GM12891 (cell line): ENCODE measurements at places on chromosomes 2 and 18.

DNA sequence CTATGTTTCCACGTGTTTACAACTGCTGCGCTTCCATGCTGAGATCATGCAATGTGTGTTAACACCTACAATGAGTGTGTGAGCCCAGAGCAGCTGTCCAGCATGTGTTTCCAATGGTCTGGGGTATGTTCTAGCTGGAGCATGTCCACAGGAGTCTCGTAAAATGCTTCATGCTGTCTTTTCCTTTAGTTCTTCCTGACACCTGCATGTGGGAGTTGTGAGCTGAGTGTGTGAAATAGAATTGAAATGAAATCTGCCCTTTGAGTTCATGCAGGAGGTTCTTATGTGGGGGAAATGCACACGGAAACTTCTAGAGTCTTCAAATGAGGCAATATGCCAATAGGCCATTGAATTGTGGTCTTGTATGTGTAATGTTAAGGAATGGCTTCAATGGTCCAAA lies 205.1 kb downstream of the RND3 start:
- DNase-seq, result no peak

DNA sequence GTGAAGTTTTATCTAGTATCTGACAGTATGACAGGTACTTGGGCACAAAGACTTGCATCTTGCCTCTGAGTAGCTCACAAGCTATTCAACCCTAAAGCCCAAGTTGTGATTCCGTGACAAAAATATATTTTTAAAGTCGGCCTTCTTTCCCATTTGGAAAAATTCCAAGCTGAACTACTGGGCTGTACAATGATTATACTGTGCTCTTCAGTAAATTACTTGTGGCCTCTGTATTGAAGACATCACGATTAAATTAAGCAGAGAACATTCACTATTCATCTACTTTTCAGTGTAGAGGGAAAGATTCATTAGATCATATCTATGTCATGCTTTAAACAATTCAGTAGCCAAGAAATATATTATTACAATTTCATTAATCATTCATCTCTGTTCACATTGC lies 282.2 kb downstream of the CDH2 start:
- no peak for DNase-seq

DNA sequence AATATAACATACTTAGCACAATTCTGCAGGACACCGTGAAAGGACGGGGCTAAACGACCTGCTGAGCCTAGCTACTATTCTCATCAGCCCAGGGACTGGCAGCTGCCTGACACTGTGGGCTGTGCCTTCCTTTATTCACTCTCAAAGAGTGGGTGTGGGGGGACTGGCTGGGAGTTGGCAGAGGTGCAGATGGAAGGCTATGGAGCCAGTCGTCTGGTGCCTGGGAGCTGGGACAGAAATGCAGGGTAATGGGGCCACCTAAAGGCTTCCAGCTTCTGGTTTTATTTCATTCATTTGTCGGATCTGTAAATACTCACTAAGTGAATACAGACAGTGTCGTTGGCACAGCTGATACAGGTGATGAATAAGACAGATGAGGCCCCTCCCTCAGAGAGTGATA lies 56.0 kb upstream of the NFU1 start:
- no peak for DNase-seq

GRCh38 chr18:76855594-76855993 lies 33.2 kb downstream of the ZNF236 start:
- no peak for DNase-seq

GRCh38 chr2:212288308-212288707 lies 250.3 kb downstream of the ERBB4 start:
- no peak for DNase-seq

DNA sequence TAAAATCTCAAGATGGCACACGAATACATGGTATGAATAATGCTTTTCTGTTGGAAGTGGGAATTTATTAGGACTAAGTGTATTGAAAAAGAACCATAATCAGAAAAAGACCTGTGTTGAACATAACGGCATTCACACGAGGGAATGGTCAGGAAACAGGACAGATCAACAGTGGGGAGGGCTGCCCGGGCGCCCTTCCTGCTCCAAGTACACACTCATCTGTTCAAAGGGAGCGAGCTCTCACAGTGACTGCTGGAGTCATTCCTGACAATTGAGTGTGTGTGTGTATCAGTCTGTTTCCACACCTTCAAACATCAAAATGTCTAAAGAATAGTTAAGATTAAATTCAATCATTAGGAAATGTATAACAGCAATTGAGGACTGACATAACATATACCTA lies 167.2 kb downstream of the HDAC4 start:
- DNase-seq, result no peak

DNA sequence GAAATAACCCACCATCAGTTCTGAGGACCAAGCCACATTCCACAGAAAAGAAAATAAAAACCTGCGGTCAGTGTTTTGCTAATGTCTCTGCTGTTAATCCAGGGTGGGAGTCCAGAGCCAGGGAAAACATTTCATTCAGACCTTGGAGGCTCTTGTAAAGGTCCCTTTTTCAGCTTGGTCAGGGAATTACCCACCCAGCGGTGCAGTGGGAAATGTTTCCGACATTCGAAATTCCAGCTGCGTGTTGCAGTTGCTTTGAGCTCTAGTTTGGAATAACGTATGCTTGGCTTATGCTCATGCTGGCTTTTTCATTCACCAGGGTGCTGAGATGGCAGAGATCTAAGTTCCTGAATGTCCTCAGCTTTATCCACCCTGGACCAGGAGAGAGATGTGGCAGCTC lies 219.1 kb downstream of the TRIB2 start:
- no peak for DNase-seq

- DNase-seq, result no peak
These were observed 5.4 kb upstream of the CRYGC start for GRCh38 chr2:208134928-208135586.

GRCh38 chr2:199933466-199933865 lies 21.8 kb downstream of the TYW5 start:
- DNase-seq, result no peak

DNA sequence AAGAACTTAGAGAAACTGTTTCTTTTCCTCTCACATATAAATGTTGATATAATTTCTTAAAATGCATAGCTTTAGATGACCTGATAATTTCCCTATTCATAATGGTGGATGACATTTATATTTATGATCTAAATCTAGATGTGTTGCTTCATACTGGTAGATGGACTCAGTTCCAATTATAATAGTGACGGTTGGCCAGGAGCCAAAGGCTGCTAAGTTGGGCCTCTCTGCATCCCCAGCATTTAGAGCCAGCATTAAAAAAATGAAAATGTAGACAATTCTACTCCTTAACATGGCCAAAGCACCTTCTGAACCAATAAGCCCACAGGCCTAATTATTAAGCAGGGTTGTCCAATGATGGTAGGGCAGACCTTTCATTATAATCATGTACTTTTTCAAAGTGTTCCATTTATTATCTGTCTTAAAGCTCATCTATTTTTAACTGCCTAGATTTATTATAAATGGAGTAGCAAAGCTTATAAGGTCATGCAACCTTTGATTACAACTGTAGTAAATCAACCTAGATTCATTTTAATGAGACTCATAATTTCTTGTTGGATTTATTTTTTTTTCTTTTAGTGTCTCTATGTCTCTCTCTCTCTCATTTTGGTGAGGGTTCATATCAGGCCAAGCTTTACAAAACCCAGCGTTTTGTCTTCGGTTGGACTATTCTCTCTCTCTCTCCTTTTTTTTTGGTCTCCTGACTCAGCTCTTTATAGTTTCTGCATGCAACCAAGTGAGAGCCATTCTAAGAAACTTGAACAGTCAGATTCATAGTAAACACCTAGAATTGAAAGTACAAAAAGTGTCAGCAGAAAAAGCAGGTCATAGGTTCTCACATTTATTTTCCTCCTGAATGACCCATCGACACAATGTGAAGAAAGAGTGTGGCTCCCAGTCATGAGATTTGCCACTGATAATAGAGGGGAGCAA lies 2016.1 kb upstream of the PIK3C3 start:
- DNase-seq, result no peak

DNA sequence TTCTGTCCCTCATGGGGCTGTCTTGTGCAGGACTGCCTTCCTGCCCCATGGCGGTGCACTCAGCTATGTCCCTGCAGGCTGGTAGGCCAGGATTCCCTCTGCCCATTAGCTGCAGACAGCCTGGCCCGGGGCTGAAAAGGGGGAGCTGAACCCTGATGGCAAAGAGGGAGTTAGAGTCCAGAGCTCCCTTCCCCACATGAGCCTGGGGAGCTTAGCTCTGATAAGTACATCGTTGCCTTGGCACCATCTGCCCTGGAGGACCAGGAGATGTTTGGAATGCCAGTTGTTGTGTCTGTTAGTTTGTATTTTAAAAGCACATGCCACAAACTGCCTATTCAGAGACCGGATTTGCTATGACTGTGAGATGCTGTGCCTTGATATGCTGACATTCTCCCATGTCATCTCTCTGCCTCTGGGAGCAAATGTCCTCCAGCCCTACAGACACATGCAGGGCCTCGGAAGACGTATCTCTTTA lies 65.1 kb upstream of the AFF3 start:
- DNase-seq, result no peak

DNA sequence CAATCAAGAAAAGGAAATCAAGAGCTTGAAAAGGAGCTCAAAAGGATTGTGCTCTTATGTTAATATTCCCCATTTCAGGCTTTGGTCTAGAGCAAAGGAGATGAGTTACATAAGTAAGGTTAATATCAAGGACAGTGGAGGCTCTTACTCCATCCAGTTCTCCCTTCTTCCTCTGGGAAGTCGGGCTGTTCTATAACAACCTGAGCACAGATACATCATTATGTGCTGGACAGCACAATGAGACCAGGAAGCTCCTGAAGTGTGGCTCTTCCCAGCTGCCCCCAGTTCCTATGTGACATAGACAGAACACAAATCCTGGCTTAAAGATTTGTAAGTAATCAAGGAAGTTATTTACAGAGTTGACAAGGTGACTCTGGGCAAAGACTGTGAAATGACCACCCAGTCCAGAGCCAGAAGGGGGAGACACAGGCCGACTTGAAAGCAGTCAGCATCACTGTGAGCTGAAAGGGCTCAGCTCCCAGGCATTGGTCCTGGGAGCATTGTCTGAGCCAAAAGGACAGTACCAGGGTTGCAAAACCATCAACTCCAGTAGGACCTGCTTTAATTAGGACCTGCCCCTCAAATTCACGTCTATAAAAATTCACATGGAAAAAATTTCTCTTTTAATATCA lies 917.6 kb upstream of the ACVR2A start:
- DNase-seq, result no peak

DNA sequence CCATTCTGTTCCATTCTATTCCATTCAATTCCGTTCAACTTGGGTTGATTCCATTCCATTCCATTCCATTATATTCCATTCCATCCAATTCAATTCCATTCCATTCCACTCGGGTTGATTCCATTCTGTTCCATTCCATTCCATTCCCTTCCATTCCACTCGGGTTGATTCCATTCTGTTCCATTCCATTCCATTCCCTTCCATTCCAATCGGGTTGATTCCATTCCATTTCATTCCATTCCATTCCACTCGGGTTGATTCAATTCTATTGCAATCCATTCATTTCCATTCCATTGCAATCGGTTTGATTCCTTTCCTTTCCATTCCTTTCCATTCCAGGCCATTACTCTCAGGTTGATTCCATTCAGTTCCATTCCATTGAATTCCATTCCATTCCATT lies 1138.4 kb downstream of the RPIA start:
- DNase-seq, result no peak

DNA sequence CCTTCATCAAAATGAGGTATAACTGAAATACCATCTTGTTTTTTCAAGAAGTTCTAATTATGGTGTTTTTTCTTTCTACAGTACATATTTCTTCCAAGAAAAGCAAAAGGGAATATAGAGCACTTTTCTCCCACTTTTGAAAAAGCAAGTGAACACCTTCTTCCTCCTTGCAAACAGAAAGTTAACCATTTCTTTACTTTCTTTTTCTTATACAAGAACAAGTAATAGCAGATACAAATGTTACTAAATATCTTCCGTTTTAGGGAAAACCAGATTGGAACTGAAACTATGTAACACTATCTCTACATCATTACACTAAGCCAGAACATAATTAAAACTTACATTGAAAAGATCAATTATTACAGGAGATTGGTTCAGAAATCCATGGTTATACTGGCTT lies 44.0 kb downstream of the COBLL1 start:
- no peak for DNase-seq

DNA sequence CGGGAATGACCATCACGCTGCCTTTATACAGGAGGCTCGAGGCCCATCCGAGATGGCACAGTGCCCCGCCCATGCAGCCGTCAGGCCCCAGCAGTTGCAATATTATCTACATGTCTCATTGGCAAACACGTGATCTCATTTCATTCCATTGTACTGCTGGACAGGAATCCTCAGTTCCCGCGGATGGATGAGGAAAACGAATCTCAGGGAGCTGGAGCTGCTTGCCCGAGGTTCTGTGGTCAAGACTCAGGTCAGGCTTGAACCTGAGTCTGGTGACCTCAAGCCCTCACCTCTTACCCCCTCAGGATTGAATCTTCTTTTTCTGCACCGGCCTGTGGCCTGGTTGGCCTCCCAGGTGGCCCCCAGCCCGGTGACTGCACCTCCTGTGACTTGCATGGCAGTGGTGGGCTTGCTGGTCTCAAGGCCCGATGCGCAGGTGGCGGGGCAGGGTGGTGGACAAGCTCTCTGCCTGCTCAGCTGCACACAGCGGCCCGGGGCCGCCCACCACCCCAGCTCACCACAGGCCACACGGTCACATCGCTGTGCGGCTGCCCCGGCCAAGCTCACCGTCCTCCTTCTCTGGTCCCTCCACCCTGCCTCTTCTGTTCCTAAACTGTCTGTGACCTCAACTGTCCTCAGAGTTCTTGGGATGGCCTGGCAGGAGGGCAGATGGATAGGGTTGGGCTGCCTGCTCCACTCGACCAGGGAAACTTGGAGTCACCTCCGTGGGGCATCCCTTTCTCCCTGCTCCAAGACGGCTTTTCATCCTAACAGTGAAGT lies 52.0 kb upstream of the HS6ST1 start:
- DNase-seq, result no peak

- no peak for DNase-seq
These were observed 151.3 kb downstream of the TFCP2L1 start for GRCh38 chr2:121133551-121134319.

DNA sequence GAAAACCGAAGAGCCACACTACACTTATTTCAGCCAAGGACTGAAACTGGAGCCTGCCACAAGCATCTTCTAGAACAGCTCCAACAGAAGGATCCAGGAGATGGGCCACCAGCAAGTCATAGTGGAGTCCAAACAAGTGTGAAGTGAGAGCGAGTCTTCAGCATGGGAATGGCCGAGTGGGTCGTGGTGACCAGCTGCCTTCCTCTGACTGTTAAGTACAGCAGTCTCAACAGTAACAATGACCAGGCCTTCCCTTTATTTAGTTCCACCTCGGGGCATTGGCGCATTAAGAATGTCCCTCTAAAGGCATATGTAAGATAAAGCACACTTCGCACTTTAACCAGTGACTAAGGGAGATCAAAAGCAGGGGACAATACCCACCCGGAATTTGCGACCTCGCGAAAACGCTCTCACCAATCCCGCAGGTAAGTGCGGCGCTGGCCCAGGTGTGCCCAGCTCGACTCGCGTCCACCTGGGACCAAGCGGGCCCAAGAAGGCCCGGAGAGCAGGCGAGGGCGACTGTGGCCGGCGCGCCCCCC lies 1.1 kb downstream of the L3MBTL4 start:
- no peak for DNase-seq
